ENCODE measurements at places on chromosomes 5 and 9.

DNA sequence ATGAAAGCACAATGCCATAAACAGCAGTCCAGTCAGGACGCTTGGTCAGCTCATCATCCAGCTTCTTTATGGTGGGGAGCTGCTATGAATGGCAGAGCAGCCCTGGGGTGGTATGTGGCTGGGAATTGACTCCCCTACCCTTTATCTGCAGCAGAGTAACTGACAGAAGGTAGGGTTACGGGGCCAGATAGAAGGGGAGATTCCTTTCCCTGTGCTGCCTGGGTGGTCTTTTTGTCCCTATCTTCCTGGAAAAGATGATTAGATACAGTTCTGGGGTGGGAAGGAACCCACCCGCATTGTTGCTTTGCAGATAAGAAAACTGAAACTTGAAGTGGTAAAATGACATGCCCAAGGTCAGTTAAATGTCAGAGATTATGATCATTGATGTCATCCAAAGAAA lies 405.5 kb downstream of the ARHGEF28 start:
- no peak for DNase-seq

DNA sequence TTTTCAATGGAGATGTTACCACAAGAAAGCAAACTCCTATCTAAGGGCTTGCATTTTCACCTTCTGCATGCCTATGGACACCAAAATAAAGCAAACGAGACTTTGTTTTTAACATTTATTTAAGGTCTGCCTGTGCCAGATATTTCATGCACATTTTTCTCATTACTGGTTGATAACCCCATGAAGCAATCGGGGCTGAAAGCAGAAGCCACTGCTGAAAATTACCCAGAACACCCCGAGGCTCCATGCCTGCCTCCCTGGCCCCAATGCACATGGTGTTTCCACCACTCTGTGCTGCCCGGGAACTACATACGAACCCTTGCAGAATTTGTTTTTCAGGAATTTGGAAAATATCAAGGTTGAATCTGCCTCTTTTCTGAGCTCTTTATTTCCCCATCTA lies 240.1 kb downstream of the NR2F1-AS1 start:
- DNase-seq: no peak

DNA sequence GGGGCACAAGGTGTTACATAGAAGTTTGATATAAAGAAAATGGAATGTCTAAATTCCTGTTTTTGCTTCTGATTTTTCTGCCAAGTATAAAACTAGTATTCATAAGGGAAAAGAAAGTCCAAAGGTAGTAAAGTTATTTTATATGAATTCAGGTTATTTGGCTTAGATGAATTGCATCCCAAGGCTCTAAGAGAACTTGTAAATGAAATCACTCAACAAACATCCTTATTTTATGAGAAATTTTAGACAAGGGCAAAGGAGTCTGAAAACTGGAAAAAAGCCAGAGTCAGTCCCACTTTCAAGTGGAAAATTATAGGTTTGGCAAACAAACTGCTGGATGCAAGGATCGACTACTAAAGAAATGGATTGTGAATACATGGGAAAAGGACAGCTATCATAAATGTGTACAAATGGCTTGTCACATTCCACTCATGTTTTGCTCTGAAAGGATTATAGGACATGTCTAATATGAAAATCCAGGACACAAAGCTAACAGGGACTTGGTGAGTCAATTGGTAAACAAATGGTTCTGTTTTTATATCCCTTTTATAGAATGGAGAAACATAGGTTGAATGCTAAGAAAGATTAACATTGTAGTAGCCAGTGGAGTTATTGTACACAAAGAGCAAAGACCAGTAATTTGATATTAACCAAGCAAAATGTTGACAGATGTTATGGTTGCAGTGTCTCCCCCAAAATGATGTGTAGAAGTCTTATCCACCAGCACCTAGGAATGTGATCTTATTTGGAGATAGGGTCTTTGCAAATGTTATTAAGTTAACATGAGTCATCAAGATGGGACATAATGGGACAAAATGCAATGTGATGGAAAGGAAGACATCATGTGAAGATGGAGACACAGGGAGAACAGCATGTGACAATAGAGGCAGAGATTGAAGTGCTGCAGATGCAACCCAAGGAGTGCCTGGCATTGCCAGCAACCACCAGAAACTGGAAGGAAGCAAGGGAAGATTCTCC lies 495.7 kb downstream of the TLE1 start:
- no peak for DNase-seq

- no peak for DNase-seq
Measured at GRCh38 chr9:137306066-137306849, 4.2 kb upstream of the NRARP start.
